Cardiac ventricle fibroblast (primary cell): ENCODE measurements at places on chromosomes 5 and 9. TPM values are rescaled to one million over a fixed set of nuclear protein-coding genes. Genes with fewer than 3 reads are reported as not detected.

The HMHB1 gene
- total RNA-seq = not detected in 2 replicates

The CCDC183 gene
- total RNA-seq = 0.39 and 1.1 TPM in 2 replicates

The CCDC152 gene
- total RNA-seq = 1.0 and 1.2 TPM in 2 replicates

The GFI1B gene
- not detected in 2 replicates for total RNA-seq

The ANGPTL2 gene
- total RNA-seq = 103 and 157 TPM in 2 replicates

The EQTN gene
- total RNA-seq = not detected in 2 replicates

The SARDH gene
- 11.6 and 16.3 TPM in 2 replicates for total RNA-seq

The ZFP37 gene
- total RNA-seq = 1.1 and 1.4 TPM in 2 replicates

The CD180 gene
- 0.06 TPM in 1 of 2 replicates, not detected in the other for total RNA-seq
